CD4-positive, alpha-beta T cell (primary cell): ENCODE measurements at places on chromosomes 7 and 10. TPM values are rescaled to one million over a fixed set of nuclear protein-coding genes. Genes with fewer than 3 reads are reported as not detected.

GRCh38 chr7:30837581-30837980 is 66.4 kb downstream of the MINDY4 start:
- no peaks in the 10 kb centered on the region for H3K4me1 ChIP-seq
- no peak overlapping the region for H3K27ac ChIP-seq
- H3K36me3 ChIP-seq, result no peaks in the 10 kb centered on the region
- no peak overlapping the region for H3K4me3 ChIP-seq

DNA sequence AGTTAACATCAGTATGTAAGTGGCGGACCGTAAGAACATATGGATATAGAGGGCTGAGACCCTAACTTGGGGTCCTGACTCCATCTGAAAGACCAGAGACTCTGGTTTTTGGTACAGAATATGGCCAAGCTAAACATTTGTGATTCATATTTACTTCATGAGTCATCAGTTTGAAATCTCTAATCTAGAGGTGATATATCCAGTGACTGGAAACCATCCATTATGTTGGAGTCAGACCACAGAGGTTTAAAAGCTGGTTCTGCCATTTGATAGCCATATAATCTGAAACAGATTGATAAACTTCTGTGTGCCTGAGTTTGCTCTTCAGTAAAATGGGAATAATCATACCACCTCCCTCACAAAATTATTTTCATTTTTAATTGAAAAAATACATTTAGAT is 505.3 kb downstream of the SORCS3 start:
- H3K4me1 ChIP-seq, result no peaks in the 10 kb centered on the region
- H3K27ac ChIP-seq, result no peak overlapping the region
- H3K27me3 ChIP-seq, result no peaks in the 10 kb centered on the region
- no peaks in the 10 kb centered on the region for H3K36me3 ChIP-seq

- no peak overlapping the region for H3K27ac ChIP-seq
- no peak overlapping the region for H3K4me3 ChIP-seq
- H3K4me1 ChIP-seq, result no peaks in the 10 kb centered on the region
Measured at GRCh38 chr7:6090738-6091505, 59.7 kb downstream of the ANKRD61 start.

- no peaks in the 10 kb centered on the region for H3K36me3 ChIP-seq
- peaks cover 3% of the 10 kb centered on the region for H3K27me3 ChIP-seq
- H3K4me3 ChIP-seq, result no peak overlapping the region
- no peaks in the 10 kb centered on the region for H3K4me1 ChIP-seq
Measured at GRCh38 chr7:27064159-27064558, 31.6 kb downstream of the HOXA1 start.

Gene LIPN
- total RNA-seq, result not detected

Gene BCCIP
- 31.2 TPM for total RNA-seq
